Lower leg skin (tissue), 4 donors: ENCODE measurements at places on chromosomes 3 and 15.

GRCh38 chr3:152404976-152405375 is 136.2 kb downstream of the MBNL1 start:
- DNase-seq: no peak

- peak; percentile 96 for DNase-seq
Observed at GRCh38 chr3:186783731-186784515, 546 bp downstream of the EIF4A2 start.

GRCh38 chr3:52533623-52534280 is at the start of gene NT5DC2:
Gene NT5DC2 (minus strand): TSS chr3:52533857. CDS start chr3:52533737, 120 bp downstream.
- peak; percentile 91 for DNase-seq

DNA sequence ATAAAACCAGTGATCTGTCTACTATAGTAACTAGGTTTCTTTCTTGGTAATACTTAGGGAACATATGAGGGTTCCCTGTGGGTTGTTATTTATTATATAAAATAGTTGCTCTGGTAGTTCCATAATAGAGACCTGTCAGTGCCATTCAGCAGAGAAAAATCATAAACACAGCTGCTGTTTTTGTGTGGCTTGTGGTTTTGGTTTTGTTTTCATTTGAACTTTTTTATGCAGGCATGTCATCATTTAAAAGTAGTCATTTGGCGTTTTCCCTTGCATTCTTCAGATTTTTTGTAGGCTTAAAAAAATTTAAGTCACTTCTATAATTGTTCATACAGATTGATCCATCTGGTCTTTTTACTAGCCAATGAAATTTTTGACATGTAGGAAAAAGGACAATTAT is 47.9 kb downstream of the PIK3CA start:
- DNase-seq: no peak

- DNase-seq: peak; percentile 97
Observed at GRCh38 chr3:50272911-50273688, 4.2 kb downstream of the SEMA3B start.

DNA sequence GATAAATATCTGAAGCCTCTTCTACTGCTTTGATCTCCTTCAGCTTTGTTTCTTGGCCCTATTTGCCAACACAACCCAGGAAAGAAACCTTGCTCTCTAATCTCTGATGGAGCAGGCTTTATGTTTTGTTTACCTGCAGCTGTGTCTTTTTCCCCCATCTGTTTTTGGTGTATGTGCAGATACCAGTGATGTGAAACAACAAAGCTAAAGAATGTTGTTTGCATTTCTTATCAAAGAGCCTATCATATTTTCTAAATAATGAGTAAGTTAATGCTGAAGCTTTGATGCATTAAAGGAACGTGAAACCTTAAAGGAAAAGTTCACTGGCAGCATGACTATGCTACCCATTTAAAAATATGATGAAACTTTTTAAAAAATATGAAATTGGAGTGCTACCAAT is 238.4 kb downstream of the NEK10 start:
- no peak for DNase-seq

DNA sequence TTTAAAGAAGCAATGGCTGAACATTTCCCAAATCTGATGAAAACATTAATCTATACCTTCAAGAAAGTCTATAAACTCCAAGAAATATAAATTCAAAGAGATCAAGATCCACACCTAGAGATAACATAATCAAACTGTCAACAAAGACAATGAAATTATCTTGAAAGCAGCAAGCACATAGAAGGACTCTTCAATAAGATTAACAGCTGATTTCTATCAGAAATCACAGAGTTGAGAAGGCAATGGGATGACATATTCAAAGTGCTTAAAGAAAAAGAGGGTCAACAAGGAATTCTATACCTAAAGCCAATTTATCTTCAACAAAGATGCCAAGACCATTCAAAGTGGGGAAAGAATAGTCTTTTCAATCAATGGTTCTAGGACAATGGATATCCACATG is 41.1 kb upstream of the LAMP3 start:
- no peak for DNase-seq

DNA sequence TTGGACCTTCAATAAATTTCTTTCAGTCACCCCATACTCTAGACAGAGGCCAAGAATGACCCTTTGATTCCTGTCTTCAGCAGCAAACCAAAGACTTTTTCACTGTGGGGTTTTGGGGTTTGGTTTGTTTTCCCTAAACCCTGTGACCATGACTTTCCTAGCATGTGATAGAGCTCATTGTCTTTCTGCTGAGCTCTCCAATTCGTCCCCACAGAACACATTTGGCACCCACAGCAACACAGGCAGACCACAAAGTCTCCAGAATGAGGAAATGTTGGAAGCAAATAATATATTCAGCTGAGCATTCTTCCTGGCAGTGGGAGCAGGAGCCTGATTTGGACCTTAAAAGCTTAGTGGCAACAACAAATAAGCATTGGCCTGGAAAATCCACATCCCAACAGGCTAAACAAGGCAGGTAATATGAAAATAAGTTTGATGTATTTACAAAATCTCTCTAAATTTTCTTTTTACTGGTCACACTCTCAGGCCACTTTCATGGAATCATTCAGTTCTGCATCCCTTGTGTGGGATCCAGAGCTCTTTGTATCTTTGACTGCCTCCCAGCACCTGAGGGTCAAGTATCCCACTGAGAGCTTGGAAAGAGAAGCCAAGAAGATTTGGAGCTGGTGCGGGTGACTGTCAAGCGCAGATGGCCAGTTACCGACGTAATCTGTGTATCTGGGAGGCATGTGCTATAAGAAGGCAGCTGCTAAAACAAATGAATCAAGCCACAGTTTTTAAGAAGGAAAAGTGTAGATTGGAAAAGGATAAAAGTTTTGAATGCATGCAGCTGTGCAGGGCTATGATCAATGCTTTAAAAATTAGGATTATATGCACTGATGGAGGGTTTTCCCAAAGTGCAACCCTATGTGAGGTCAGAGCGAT is 36.5 kb upstream of the CPB1 start:
- no peak for DNase-seq
